ENCODE measurements at places on chromosomes 2 and 18. TPM values are rescaled to one million over a fixed set of nuclear protein-coding genes. Genes with fewer than 3 reads are reported as not detected.

Gene ANO7
- total RNA-seq: 0.92 TPM

DNA sequence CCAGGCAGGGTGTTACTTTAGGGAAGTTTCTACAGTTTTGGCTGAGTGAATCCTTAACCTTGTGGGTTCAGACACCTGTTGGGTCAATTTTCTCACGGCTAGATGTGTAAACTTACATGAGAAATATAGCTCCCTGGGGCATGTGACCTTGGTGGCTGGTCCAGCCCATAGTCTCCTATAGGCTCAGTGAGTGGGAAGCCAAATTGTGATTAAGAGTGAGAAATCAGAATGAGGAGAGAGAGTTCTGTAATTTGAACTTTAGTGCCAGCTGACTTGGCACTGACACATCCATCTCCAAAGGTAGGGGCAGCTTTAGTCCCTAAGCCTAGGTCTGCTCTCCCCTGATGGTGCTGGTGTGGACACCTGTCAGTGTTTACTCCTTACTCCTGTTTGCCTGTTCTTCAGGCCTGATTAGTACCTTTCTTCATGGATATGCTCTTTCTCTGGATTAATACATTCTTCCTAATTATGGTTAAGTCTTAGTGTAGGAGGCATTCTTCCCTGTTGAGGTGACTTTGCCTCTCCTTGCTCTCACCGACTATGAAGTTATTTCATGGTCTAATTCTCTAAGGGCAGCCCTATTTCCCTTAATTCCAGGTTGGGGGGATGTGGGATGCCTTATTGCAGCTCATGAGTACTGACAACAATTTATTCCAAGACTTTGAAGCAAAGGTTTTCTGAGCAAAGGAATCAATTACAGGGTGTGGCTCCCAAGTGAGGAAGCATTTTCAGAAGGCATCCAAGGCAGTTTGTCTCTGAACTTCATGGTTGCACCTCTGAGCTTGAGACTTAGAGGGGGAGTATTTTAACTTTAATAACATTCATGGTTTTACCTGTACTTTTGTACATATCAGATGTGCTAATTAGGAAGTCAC lies 177.3 kb downstream of the DYSF start:
- H3K4me1 ChIP-seq: no peaks in the 10 kb centered on the region
- peak overlapping the region; percentile 48 for H3K27ac ChIP-seq
- H3K27me3 ChIP-seq: no peaks in the 10 kb centered on the region
- DNase-seq: no peak

- DNase-seq: no peak
- no peak overlapping the region for H3K27ac ChIP-seq
- no peaks in the 10 kb centered on the region for H3K36me3 ChIP-seq
- no peaks in the 10 kb centered on the region for H3K27me3 ChIP-seq
- H3K4me1 ChIP-seq: peaks cover 29% of the 10 kb centered on the region
These were observed 91.5 kb downstream of the CCBE1 start for GRCh38 chr18:59605633-59606192.

Gene PDCL3
- 23.5 TPM for total RNA-seq

Gene UBXN4
- total RNA-seq: 68.0 TPM

Gene EMX1
- not detected for total RNA-seq

GRCh38 chr2:229088517-229088913 lies 182.6 kb downstream of the PID1 start:
- no peak overlapping the region for H3K4me3 ChIP-seq
- no peak for DNase-seq
- no peak overlapping the region for H3K27ac ChIP-seq
- H3K27me3 ChIP-seq: no peaks in the 10 kb centered on the region

GRCh38 chr2:36318547-36318946 lies 37.0 kb upstream of the CRIM1 start:
- H3K27me3 ChIP-seq: no peaks in the 10 kb centered on the region
- no peaks in the 10 kb centered on the region for H3K36me3 ChIP-seq
- H3K4me1 ChIP-seq: no peaks in the 10 kb centered on the region

DNA sequence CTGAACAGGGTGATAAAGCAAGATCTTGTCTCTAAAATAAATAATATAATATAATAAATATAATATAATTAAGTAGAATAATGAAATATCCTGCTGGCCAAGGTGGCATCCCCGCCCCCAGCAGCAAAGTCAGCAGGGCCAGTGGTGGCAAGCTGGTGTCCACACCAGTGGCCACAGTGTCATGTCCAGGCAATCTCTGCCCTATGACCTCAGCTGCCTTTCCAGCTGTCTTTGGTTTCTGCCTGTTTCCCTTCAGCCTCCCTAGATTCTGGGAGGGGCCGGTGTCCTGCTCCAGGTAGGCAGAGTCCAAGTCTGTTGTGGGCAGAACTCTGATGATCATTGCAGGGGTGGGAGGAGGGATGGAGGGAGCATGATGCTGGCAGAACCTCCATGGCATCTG lies 16.2 kb upstream of the STEAP3 start:
- no peak overlapping the region for H3K4me3 ChIP-seq
- H3K4me1 ChIP-seq: no peaks in the 10 kb centered on the region
- no peak for DNase-seq
- H3K36me3 ChIP-seq: no peaks in the 10 kb centered on the region
- no peaks in the 10 kb centered on the region for H3K27me3 ChIP-seq

Gene SKOR2
- not detected for total RNA-seq

Data from heart right ventricle (tissue), 16 donors.